GM20000 (cell line): ENCODE measurements at places on chromosomes 1 and 21.

DNA sequence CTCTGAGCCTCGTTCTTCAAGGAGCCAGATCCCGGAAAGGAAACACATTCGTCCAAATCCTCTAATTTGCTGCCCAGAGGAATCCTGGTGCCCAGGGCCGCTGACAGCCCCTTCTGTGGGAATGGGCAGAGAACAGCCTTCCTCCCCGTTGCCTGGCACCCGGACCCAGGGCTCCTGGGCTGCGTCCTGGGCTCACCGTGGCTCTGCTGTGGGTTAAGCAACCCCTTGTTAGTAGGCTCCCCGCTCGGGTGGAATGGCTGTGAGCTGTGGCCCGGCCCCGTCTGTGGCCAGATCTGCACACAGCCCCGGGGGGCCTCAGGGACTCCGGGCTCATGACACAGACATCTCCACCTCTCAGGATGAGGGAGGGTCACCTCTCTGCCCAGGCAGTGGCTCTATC is 122.9 kb upstream of the ARHGEF16 start:
- no peak for DNase-seq

DNA sequence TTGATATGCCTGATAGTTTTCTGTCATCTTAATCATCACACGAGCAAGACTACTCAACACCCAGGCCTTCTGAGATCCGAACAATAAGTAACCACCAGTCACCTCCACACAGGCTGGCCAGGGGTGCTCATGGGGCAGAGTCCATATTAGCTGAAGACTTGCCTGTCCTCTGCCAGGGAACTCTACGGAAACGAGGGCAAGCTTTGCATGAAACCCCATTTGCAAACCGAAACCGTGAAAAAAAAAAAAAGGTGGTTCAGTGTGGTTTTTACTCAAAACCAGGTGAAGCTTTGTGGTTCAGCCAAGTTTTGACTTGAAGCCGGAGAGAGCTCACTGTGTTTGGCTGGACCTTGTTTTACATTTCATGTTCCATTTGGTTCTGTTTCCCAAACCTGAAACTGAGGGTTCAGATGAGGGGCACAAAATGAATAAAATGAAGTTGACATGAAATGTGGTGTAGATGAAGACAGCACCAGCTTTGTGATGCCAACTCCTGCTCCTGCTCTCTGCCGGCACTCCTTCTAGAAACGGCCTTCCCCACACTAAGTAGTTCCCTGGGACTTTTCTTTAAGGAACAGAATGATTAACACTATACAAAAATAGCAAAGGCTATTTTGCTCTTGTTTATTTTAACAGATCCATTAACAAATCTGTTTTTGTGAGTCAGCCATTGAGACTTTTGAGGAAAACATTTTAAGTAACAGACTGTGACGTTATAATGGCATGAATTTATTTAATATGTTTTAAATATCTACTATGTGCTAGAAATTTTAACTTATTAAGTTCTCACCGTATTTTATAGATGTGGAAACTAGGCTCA is 74.7 kb downstream of the RUNX1 start:
- peak; percentile 60 for DNase-seq

- no peak for DNase-seq
Observed at GRCh38 chr1:177925006-177925405, 44.9 kb downstream of the SEC16B start.

GRCh38 chr1:50208315-50208714 is 99.6 kb downstream of the ELAVL4 start:
- DNase-seq = no peak

- DNase-seq = no peak
Observed at GRCh38 chr21:41903559-41904351, 24.6 kb upstream of the PRDM15 start.

DNA sequence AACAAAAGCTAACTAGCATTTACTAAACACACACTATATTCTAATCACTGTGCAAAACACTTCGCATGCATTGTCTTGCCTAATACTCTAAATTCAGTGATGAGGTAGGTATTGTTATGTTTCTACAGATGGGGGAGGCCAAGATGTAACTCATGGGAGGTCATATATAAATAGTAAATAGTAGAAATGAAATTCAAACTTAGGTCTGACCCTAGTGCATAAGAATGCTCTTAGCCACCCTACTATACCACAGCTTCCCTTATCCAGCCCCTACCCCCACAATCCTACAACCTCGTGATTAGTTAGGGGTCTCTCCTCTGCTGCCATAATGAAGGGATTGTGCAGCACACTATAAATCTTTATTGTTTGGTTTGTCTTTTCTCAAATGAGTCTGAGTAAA is 3.3 kb downstream of the PFDN2 start:
- DNase-seq = no peak

DNA sequence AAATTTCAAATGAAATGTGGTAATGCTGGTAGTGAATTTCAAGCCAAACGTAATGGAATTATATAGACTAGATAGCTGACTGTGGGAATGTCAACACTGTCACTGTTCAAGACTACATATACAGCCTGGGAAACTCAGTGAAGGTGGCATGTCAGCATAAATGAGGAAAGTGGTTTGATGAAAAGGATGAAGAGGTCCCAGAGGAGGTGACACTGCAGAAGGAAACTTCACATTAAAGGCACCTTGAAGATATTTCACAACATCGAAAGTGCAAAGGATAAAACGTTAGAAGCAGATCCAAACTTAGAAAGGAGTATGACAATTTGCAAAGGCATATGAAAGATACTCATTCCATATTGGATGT is 25.7 kb downstream of the MAPKAPK2 start:
- no peak for DNase-seq

DNA sequence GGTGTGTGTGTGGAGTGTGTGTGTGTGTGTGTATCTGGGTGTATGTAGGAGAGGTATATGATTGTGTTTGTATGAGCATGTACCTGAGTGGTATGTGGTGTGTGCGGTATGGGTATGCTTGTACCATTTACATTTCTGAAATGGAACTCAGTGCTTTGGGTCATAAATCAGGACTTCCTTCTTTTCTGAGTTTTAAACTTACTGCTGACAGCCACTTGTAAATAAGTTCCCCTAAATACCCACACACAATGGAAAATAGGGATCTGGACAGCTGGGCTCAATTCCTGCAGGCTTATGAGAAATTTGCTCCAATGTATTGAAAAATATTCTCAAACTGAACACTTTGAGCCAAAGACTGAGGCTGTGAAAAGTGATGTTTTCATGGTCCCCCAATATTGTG is 293.6 kb downstream of the HLX start:
- DNase-seq = no peak

DNA sequence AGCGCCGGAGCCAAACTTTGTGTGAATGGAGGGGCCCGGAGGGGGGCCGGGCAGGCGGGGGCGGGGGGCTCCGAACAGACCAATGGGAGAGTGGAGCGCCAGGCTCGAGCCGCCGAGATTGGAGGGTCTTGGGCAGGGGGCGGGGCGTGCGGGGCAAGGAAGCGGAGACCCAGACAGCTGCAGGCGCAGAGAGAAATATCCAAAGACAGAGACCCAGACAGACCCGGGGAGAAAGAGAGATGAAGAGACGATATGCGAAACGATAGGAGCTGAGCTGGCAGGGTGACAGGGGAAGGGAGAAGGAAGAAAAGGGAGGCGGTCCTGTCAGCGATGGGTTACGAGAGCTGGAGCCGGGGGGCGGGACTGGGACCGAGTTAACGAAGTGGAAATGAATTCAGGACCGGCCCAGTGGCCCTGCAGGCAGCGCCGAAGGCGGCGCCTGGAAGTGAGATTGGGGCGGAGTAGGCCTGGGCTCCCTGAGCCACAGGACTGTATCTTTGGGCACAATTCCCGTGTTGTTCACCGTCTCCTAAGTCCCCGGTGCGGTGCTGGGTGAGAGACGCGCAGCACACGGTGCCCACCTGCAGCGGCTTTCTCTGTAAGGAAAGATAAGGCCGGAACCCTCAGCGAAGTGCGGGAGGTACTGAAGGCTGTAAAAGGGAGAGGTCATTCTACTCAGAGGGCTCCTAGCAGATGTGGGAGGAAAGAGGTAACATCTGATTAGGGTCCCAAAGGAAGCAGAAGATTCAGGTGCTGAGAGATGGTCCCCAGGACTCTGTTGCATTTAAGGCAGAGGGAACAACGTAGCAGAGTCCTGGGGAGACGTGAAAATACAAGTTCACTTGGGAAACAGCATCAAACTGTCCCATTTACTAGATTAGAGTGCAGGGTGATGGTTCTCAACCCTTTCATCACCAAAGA is 543 bp upstream of the KCNJ10 start:
- DNase-seq = peak; percentile 86

DNA sequence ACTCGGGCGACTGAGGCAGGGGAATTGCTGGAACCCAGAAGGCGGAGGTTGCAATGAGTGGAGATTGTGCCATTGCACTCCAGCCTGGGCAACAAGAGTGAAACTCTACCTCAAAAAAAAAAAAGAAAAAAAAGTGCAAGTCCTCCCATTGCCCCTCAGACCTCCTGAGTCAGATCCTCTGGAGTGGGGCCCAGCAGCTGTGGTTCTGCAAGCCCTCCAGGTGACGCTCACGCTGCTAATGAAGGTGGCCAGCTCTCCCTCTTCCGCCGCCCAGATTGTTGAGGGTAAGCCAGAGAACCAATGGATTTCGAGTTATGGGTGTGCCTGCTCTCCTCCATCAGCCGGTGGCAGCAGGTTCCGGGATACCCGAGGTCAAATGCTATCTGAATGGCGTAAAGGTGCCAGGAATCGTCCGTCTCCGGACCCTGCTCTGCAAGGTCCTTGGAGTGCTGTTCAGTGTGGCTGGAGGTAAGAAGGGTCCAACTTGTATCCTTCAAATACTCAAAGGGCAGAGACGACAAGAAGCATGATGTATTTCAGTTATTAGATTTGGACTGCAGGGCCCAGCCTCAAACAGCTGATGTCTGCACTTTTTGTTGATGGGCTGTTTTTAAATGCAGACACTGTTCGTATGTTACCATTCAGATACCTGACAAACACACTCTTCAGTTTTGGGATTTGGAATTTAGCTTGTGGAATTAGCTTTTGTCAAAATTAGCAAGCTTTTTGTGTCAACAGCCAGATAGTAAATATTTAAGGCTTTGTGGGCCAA is 17.6 kb downstream of the CLCN6 start:
- DNase-seq = no peak

- DNase-seq = no peak
Observed at GRCh38 chr1:241598249-241598648, 41.9 kb downstream of the CHML start.

DNA sequence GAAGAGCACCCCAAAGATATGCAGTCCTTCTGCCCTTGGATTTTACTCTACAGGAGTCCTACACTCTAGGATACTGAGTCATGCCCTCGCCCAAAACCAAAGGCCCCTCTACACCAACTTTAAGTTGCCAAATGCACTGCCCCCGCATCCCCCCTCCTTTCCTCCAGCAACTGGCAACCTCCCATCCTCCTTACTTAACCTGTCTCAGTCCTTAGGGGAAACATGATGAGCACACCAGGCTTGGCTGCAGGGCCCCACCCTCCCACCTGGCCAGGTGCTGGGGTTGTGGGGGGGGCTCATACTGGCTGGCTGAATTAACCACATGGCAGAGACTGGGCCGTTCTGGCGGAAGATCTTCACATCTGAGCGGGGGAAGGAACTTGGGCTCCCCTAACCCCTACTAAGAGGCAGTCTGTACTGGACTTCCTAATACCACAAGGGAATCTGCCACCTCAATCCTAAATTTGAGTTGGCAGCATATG is 1.2 kb downstream of the HDGF start:
- no peak for DNase-seq

DNA sequence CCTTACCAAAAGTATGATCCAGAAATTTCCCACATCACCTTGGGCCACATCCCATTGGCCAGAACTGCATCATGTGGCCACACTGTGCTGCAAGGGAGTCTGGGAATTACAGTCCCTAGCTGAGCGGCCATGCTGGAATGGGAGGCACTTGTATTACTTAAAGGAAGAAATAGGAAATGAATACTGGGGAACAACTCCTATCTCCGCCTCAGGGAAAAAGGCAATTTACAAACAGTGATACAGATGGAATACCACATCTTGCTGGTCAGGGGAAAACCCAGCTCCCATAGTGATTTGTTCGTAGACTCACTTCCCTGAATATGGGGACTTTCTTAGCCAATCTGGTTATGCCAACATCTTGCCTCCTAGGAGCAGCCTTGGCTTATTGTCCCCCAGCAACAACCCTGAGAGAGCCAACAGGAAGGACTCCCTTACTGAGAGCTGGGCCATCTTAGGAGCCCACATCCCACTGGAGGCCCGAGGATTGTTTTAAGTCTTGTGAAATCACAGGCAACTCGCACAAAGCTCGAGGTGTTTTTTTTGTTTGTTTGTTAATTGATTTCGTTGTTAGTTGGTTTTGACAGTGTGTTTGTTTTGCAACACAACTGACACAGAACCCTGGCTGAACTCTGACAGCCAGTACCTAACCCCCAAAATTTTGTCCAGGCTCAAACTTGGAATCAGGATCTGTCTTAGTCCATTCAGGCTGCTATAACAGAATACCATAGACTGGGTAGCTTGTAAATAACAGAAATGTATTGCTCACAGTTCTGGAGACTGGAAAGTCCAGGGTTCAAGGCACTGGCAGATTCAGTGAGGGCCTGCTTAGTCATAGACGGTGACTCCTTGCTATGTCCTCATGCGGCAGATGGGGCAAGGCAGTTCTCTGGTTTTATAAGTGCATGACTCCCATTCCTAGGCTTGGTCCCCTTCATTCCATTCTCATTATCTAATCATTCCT is 14.9 kb downstream of the CDA start:
- no peak for DNase-seq

- no peak for DNase-seq
Observed at GRCh38 chr21:41769111-41769510, 2.3 kb upstream of the RIPK4 start.

- DNase-seq = no peak
Observed at GRCh38 chr21:44552136-44552535, 831 bp upstream of the KRTAP10-2 start.

DNA sequence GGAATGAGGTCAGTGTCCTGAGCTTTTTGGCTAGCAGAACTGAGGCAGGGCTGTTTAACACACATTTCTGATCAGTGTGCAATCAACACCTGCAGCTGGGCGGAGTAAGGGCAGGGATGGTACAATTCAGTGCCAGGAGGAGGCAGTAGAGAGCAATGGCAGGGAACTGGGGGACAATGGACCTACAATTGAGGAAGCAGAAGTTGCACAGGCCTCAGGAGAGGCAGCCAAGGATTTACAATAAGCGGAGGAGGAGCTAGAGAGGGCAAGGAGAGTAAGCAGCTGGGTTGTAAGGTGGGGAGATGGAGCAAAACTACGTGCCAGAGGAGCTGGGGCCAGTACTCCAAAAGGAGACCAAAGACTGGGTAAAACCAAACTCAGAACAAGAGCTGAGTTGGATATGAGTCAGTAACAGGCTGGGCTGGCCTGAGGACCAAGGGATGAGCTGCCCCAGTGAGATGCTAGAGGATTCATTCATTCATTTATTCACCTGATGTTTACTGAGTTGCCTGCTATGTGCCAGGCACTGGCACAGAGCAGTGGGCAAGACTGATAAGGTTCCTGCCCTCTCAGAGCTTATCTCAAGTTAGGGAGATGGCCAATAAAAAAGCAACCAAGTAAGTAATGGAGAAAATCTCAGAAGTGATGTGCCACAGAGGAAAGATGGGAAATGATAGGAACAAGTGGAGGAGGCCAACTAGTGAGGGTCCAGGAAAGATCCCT is 10.4 kb upstream of the GALE start:
- DNase-seq = peak; percentile 69
